ENCODE measurements at places on chromosomes 13 and 19. TPM values are rescaled to one million over a fixed set of nuclear protein-coding genes. Genes with fewer than 3 reads are reported as not detected.
A peak's percentile ranks its signal among the peaks of the same experiment; 100 is the strongest.

The ZNF792 gene
- total RNA-seq = 9.3 TPM

The ZNF729 gene
- total RNA-seq = 1.6 TPM

The NMRK2 gene
- total RNA-seq = 0.64 TPM

The C19orf67 gene
- total RNA-seq = 0.97 TPM

The MAMSTR gene
- 13.9 TPM for total RNA-seq

The ZNF880 gene
- 28.1 TPM for total RNA-seq

The ZNF527 gene
- total RNA-seq = 15.0 TPM

The ZNF433 gene
- total RNA-seq = 10.2 TPM

The ZNF534 gene
- 0.09 TPM for total RNA-seq

The CLEC4G gene
- total RNA-seq = 0.57 TPM

GRCh38 chr13:111318386-111318785, 2.1 kb upstream of the TEX29 start:
- no peaks in the 10 kb centered on the region for H3K36me3 ChIP-seq
- no peak overlapping the region for H3K4me3 ChIP-seq
- H3K27ac ChIP-seq = no peak overlapping the region
- no peaks in the 10 kb centered on the region for H3K4me1 ChIP-seq
- H3K27me3 ChIP-seq = no peaks in the 10 kb centered on the region

DNA sequence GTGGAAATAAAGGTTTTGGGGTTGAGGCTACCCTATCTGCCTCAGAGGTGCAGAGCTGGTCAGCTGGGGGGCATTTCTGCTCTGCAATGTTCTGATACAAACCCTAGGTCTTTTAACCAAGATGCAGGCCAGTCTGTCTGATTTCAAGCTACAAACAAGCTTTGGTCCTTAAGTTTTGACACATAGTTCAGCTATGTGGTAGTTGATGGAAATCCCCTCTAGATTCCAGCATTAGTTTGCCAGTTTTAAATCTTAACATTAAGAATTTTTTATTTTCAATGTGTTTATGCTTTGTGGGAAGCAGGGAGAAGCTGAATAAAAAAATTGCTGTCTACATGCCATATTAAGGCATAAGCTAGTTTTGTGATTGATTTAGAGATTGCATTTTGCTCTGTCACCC, 225.7 kb downstream of the LMO7 start:
- DNase-seq = no peak
- H3K4me3 ChIP-seq = no peak overlapping the region
- H3K36me3 ChIP-seq = no peaks in the 10 kb centered on the region
- H3K27me3 ChIP-seq = no peaks in the 10 kb centered on the region

- H3K36me3 ChIP-seq = no peaks in the 10 kb centered on the region
- H3K4me3 ChIP-seq = no peak within 1 kb of the TSS
These were observed at the start of gene PCDH8 for GRCh38 chr13:52848455-52849195. TSS of gene PCDH8 (minus strand) at chr13:52848640. CDS start at chr13:52848436, 204 bp downstream.

GRCh38 chr19:44879309-44880065, 11.6 kb upstream of the TOMM40 start:
- DNase-seq = no peak
- H3K36me3 ChIP-seq = peaks cover 5% of the 10 kb centered on the region
- no peaks in the 10 kb centered on the region for H3K27me3 ChIP-seq
- no peaks in the 10 kb centered on the region for H3K4me1 ChIP-seq

DNA sequence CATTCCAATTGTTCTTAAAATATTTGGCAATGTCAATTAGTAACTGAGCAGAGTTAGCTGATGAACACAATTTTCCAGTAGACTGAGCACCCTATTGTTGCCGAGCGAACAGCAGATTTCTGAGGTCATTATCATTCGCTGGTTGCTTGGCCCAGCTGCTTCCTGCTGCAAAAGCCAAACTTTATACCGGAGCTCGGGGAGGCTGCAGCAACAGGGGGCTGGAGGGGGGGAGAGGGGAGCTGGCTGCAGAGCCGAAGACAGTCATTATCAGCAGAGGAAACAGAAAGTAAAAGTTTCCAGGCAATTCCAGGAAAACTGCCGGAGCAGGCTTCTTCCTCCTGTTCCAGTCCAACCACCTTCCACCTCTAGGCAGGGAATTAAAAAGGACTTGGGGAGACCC, 77.9 kb downstream of the ZNF536 start:
- no peaks in the 10 kb centered on the region for H3K27me3 ChIP-seq
- H3K4me3 ChIP-seq = peak overlapping the region; percentile 9
- no peaks in the 10 kb centered on the region for H3K36me3 ChIP-seq
- DNase-seq = no peak

GRCh38 chr13:100976993-100977392, 302.4 kb upstream of the TMTC4 start:
- no peaks in the 10 kb centered on the region for H3K4me1 ChIP-seq
- H3K27me3 ChIP-seq = no peaks in the 10 kb centered on the region
- DNase-seq = no peak
- H3K27ac ChIP-seq = no peak overlapping the region
- H3K36me3 ChIP-seq = no peaks in the 10 kb centered on the region

DNA sequence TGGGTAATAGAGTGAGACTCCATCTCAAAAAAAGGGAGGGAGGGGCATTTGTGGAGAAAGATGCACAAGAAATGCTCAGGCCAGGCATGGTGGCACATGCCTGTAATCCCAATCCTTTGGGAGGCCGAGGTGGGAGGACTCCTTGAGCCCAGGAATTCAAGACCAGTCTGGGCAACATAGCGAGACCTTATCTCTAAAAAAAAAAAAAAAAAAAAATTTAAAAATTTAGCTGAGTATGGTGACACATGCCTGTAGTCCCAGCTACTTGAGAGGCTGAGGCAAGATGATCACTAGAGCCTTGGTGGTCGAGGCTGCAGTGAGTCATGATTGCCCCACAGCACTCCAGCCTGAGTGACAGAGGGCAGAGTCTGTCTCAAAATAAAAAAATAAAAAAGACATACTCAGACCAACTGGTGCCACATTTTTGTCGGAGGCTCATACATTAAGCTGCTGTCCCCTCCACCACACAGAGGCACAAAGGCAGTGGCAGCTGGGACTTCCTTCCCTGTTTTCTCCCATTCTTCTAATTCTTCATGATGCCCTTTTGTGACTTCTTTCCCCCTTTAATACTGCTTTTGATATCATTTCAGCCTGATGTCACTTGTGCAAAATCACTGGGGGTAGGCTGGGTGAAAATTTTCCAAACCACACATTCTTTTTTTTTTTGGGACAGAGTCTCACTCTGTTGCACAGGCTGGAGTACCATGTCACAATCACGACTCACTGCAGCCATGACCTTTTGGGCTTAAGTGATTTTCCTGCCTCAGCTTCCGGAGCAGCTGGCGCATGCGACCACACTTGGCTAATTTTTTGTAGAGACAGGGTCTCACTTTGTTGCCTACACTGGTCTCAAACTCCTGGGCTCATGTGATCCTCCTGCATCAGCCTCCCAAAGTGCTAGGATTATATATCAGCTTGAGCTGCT, 26.8 kb upstream of the CXCL17 start:
- peak overlapping the region; percentile 85 for H3K27ac ChIP-seq
- DNase-seq = no peak
- H3K4me1 ChIP-seq = peaks cover 9% of the 10 kb centered on the region

DNA sequence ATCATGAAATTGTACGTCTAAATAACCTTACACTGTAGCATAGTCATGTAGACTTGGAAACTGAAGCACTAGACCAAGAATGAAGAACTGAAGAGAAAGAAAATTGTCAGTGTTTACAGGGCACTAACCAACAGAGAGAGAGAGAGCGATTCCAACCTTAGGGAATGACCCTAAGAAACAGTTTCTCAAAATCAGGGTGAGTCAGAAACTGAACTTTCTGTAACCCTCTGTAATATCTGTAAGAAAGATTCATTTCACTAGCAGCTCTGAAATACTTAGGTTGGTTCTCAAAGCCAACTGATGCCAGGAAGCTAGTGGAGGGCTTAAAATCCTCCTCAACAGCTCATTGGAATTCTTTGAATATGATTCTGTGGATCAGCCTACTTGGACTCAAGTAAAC, 936.9 kb downstream of the EFNB2 start:
- no peak overlapping the region for H3K4me3 ChIP-seq
- H3K27me3 ChIP-seq = no peaks in the 10 kb centered on the region
- H3K4me1 ChIP-seq = no peaks in the 10 kb centered on the region
- no peak overlapping the region for H3K27ac ChIP-seq
- no peak for DNase-seq

DNA sequence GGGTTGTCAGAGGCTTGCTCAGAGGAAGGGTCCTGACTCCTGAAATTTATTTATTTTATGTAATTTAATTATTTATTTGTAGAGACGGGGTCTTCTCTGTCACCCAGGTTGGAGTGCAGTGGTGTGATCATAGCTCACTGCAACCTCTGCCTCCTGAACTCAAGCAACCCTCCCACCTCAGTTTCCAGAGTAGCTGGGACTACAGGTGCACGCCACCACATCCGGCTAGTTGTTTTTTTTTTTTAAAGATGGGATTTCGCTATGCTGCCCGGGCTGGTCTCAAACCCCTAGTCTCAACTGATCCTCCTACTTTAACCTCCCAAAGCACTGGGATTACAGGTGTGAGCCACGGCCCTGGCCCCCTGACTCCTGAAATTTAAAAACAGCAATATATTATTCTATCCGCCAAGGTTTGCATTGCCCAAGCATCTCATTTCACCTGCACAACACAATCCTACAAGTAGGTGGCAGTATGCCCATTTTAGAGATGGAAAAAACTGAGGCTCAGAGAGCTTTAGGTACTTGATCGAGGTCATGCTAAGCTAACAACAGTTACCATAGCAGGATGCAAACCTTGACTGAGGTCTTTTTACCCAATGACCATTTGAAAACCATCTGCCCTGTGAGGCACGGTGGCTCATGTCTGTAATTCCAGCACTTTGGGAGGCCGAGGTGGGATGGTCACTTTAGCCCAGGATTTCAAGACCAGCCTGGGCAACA, 18.1 kb downstream of the ARHGEF18 start:
- H3K4me3 ChIP-seq = no peak overlapping the region
- DNase-seq = no peak
- no peaks in the 10 kb centered on the region for H3K27me3 ChIP-seq
- H3K27ac ChIP-seq = no peak overlapping the region
- no peaks in the 10 kb centered on the region for H3K4me1 ChIP-seq

- H3K27me3 ChIP-seq = no peaks in the 10 kb centered on the region
- H3K4me3 ChIP-seq = no peak overlapping the region
- H3K27ac ChIP-seq = no peak overlapping the region
- H3K36me3 ChIP-seq = no peaks in the 10 kb centered on the region
- no peaks in the 10 kb centered on the region for H3K4me1 ChIP-seq
These were observed 6.2 kb downstream of the CPAMD8 start for GRCh38 chr19:17020385-17020784.

- H3K4me1 ChIP-seq = peaks cover 3% of the 10 kb centered on the region
- no peak overlapping the region for H3K4me3 ChIP-seq
- H3K27me3 ChIP-seq = no peaks in the 10 kb centered on the region
- H3K27ac ChIP-seq = peak overlapping the region; percentile 99
- DNase-seq = no peak
These were observed 258.2 kb upstream of the STARD13 start for GRCh38 chr13:33543631-33544265.

GRCh38 chr13:35190241-35190640, 248.2 kb downstream of the NBEA start:
- no peak overlapping the region for H3K27ac ChIP-seq
- H3K4me3 ChIP-seq = no peak overlapping the region
- H3K4me1 ChIP-seq = no peaks in the 10 kb centered on the region

DNA sequence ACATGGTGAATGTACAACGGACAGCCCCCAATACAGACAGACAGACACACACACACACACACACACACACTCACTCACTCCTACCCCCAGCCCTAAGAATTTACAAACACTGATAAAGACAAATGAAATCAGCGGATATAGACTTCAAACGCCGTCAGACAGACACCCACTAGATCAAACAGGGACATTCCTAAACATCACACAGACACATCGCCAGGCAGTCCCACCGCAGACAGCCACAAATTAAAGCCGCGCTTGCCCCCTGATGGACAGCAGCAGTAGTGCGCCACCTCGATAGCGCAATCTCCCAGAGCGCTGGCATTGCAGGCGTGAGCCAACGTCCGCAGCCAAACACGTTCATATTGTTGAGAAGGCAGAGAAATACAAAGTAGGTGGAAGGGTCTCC, 24.7 kb upstream of the ADGRE1 start:
- H3K27me3 ChIP-seq = no peaks in the 10 kb centered on the region
- H3K4me3 ChIP-seq = no peak overlapping the region

- no peaks in the 10 kb centered on the region for H3K27me3 ChIP-seq
- no peaks in the 10 kb centered on the region for H3K36me3 ChIP-seq
- H3K4me3 ChIP-seq = no peak overlapping the region
- H3K27ac ChIP-seq = no peak overlapping the region
- DNase-seq = no peak
These were observed 29.2 kb downstream of the NLRP5 start for GRCh38 chr19:56015756-56016155.

- H3K36me3 ChIP-seq = no peaks in the 10 kb centered on the region
- H3K27ac ChIP-seq = no peak overlapping the region
- no peaks in the 10 kb centered on the region for H3K4me1 ChIP-seq
- DNase-seq = no peak
These were observed 106.5 kb upstream of the SGCG start for GRCh38 chr13:23074075-23074828.

- no peaks in the 10 kb centered on the region for H3K27me3 ChIP-seq
- H3K36me3 ChIP-seq = no peaks in the 10 kb centered on the region
- no peak overlapping the region for H3K4me3 ChIP-seq
- no peak overlapping the region for H3K27ac ChIP-seq
- no peaks in the 10 kb centered on the region for H3K4me1 ChIP-seq
- DNase-seq = no peak
These were observed 222.4 kb downstream of the UQCRFS1 start for GRCh38 chr19:28990522-28990921.

- H3K27me3 ChIP-seq = no peaks in the 10 kb centered on the region
- DNase-seq = no peak
- no peaks in the 10 kb centered on the region for H3K4me1 ChIP-seq
- H3K27ac ChIP-seq = no peak overlapping the region
- H3K36me3 ChIP-seq = no peaks in the 10 kb centered on the region
These were observed 1244.9 kb downstream of the PCDH17 start for GRCh38 chr13:58876473-58876872.

- H3K27ac ChIP-seq = no peak overlapping the region
- H3K36me3 ChIP-seq = no peaks in the 10 kb centered on the region
- DNase-seq = no peak
These were observed 663.2 kb downstream of the UQCRFS1 start for GRCh38 chr19:28549680-28550277.

- H3K36me3 ChIP-seq = no peaks in the 10 kb centered on the region
- DNase-seq = no peak
- no peak overlapping the region for H3K4me3 ChIP-seq
- H3K27me3 ChIP-seq = no peaks in the 10 kb centered on the region
These were observed 248.0 kb upstream of the MAB21L1 start for GRCh38 chr13:35724446-35724845.

DNA sequence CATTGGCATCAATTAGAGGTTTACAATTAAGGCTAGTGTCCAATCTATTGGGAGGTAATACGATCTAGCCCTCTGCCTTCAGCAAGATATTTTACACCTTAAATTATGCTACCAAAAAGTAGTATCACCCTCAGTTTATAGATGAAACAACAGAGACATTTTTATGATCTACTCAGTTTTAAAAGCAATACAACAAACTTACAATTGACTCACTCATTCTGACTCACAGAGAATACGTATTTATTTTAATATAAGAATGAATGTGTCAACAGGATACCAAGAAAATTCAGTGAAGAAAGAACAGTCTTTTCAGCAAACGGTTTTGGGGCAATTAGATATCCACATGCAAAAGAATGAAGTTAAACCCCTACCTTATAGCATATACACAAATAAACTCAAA, 32.5 kb upstream of the STARD13 start:
- H3K27me3 ChIP-seq = no peaks in the 10 kb centered on the region
- no peaks in the 10 kb centered on the region for H3K4me1 ChIP-seq
- no peaks in the 10 kb centered on the region for H3K36me3 ChIP-seq
- DNase-seq = no peak

Data from prostate gland (tissue), 2 donors.